Small intestine (tissue), 16 donors: ENCODE measurements at places on chromosomes 5 and 9.
A peak's percentile ranks its signal among the peaks of the same experiment; 100 is the strongest.

GRCh38 chr9:23554686-23555085, 271.4 kb downstream of the ELAVL2 start:
- DNase-seq: no peak

GRCh38 chr5:90475436-90475980, 844 bp downstream of the POLR3G start:
- DNase-seq: peak; percentile 1

- no peak for DNase-seq
Observed at GRCh38 chr9:69047371-69047770, 11.8 kb downstream of the FXN start.

- no peak for DNase-seq
Observed at GRCh38 chr5:15791859-15792258, 291.9 kb downstream of the FBXL7 start.

GRCh38 chr5:127518319-127518621, 830 bp downstream of the PRRC1 start:
- DNase-seq: no peak

DNA sequence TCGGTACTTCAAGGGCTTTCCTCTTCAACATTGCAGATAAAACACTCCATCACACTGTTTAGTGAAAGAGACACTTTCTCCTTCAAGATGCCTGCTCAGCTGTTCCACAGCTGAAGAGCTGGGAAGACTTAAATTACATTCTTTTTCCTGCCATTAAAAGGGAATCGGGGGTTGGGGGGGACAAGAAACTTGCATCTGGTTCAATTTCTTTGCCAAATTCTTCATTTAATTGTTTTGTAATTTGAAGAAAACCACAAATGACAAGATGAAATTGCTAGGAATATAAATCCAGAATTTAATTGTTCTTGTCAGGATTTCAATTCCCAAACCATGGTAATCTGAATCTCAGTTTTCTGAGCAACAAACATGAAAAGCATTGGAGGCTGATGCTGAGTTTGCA, 478.3 kb downstream of the EBF1 start:
- DNase-seq: no peak
